Muscle of back (tissue), 13 donors: ENCODE measurements at places on chromosomes 11 and 22. TPM values are rescaled to one million over a fixed set of nuclear protein-coding genes. Genes with fewer than 3 reads are reported as not detected.

The TMEM258 gene
- polyA plus RNA-seq, result 159 TPM

The PAMR1 gene
- 18.3 TPM for polyA plus RNA-seq

The NAV2 gene
- 76.3 TPM for polyA plus RNA-seq

The ARHGAP8 gene
- polyA plus RNA-seq, result 0.86 TPM

The CARD16 gene
- 12.6 TPM for polyA plus RNA-seq

The HOATZ gene
- 0.04 TPM for polyA plus RNA-seq

The TMEM191B gene
- polyA plus RNA-seq, result not detected

The RFPL1 gene
- polyA plus RNA-seq, result 0.44 TPM

The KCNJ4 gene
- polyA plus RNA-seq, result not detected

The MCM5 gene
- polyA plus RNA-seq, result 29.5 TPM

The TUBGCP6 gene
- polyA plus RNA-seq, result 22.5 TPM

The OR51B4 gene
- not detected for polyA plus RNA-seq

The GGT5 gene
- 12.6 TPM for polyA plus RNA-seq

DNA sequence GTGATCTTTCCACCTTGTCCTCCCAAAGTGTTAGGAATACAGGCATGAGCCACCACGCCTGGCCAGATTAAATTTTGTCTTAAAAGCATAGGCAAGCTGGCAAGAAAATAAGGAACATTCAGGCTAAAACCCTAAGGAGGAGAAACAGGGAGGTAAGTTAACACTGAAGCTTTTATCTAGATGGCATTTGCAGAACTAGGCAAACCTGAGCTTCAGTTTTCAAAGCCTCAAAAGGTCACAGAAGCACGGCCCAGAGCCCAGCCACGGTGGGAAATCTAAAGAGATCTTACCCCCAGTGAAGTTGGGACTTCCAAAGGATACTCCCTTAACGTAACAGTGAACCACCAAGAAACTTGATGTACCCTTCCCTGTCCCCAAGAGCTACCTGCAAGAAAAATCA is 28.4 kb downstream of the PC start:
- no peak for DNase-seq

DNA sequence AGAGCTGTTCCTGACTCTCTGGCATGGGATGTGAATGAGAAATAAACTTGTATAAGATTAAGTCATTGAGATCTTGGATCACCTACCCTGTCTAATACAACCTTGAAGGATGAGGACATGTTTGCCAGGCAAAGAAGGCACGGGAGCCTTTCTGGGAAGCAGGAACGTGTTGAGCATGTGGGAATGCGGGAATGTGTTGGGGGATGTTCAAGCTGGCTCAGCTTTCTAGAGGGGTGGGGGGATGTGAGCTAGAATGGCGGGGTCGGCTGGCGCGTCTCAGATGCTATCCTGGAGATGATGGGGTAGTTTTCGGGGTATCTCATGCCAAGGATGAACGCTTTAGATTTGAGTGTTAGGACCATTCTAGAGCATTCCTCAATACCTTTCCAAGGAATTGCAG is 227.1 kb downstream of the DSCAML1 start:
- no peak for DNase-seq

DNA sequence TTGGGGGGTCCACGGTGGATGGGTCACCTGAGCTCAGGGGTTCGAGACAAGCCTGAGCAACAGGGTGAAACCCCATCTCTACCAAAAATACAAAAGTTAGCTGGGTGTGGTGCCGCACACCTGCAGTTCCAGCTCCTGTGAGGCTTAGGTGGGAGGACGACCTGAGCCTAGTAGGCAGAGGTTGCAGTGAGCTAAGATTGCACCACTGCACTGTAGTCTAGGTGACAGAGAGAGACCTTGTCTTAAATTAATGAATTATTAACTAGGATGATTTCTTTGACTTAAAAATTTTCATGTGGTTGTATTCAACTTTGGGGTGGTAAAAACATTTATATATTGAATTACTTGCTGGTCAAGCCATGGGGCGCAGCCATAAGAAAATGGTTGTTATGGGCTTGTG is 33.9 kb downstream of the CCDC83 start:
- no peak for DNase-seq

DNA sequence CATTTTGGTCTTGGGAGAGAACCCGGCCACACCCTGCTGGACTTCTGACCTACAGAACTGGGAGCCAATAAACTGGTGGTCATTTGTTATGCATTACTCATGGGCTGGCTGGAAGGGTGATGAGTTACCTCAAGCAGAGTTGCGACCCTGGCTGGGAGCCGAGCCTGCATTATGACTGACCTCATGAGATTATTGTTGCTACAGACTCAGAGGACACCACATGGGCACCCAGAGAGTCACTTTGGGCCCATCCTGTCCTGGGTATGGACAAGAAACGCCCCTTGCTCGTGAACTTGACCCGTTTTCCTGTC is 531.7 kb downstream of the TBC1D22A start:
- DNase-seq, result no peak

DNA sequence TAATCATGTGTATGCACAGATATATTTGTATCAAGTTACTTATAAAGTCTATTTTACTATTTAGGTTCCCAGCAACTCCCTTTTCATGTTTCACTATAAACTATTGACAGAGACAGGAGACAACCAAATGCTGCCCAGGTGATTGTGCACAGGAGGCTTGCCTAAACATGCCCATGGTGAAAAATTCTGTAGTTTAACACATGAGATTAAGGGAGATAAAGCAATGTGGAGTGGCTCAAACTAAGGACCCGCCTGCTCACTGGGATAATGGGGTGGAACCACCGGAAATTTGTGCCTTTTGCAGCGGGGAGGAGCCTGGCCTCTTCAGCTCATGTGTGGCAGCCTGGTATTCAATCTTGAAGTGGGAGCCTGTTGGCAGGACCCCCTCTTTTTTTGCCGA is 459.5 kb upstream of the CNTN5 start:
- DNase-seq, result no peak

DNA sequence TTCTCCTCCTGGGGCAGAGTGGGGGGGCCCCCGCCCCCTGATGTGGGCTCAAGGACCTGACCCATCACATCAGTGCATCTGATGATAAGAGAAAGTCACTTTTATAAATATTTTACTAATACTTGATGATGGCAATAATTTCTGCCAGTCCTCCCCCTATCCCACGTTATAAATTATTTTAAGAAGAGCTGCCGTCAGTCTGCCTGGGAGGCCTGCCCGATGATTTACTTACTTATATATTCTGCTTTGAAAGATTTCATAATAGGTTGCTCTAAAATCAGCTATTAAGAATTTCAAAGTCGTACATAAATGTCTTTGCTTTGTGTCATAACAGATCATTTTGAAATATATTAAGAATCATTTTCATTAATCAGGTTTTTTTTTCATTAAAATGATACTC is 58.8 kb downstream of the MYO18B start:
- DNase-seq, result no peak

- no peak for DNase-seq
Observed at GRCh38 chr22:31826443-31826842, 72.6 kb downstream of the DEPDC5 start.

- DNase-seq, result peak; percentile 41
Observed at GRCh38 chr11:20342347-20343141, 21.0 kb upstream of the HTATIP2 start.

- DNase-seq, result no peak
Observed at GRCh38 chr11:14773755-14774154, 118.3 kb downstream of the CYP2R1 start.

DNA sequence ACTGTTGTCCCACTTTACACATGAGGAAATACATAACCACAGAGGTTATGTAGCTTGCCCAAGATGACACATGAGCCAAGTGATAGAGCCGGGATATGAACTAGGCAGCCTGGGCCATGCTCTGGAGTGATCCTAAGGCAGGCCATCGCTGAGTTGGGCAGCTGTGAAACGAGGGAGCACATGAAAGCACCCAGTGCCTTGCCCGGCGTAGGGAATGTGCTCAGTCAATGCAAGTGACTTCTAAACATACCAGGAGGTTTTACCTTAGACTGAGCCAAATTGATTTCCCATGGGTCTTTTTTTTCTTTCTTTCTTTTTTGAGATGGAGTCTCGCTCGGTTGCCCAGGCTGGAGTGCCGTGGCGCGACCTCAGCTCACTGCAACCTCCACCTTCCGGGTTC is 10.5 kb downstream of the GRIK4 start:
- DNase-seq, result no peak

DNA sequence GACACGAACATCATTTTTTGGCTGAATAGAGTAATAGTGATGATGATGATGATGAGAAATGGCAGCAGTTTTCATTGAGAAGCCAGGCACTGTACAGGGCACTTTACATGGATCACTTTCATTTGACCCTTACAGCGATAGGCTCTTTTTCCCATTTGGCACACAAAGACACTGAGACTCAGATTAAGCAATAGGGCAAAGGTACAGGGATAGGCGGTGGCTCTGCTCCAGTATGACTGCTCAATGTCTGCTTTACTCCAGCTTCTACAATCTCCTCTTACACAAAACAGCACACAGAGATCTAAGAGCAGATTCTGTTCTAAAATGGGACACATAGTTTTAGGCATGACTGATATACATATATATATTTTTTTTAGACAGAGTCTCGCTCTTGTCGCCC is 40.6 kb downstream of the MPPED2 start:
- no peak for DNase-seq

GRCh38 chr11:72216638-72217037 is at the start of gene FOLR2:
FOLR2 (plus strand) TSS chr11:72216794; CDS start chr11:72218585, 1,791 bp downstream.
- no peak for DNase-seq

GRCh38 chr11:76208438-76209374 is 2.4 kb upstream of the WNT11 start:
- peak; percentile 60 for DNase-seq

- DNase-seq, result peak; percentile 8
Observed at GRCh38 chr11:45543808-45544422, 121.5 kb downstream of the CHST1 start.

GRCh38 chr11:34262531-34263081 is 95.2 kb downstream of the ABTB2 start:
- DNase-seq, result no peak

GRCh38 chr11:100584201-100584985 is 102.7 kb upstream of the ARHGAP42 start:
- DNase-seq, result no peak

DNA sequence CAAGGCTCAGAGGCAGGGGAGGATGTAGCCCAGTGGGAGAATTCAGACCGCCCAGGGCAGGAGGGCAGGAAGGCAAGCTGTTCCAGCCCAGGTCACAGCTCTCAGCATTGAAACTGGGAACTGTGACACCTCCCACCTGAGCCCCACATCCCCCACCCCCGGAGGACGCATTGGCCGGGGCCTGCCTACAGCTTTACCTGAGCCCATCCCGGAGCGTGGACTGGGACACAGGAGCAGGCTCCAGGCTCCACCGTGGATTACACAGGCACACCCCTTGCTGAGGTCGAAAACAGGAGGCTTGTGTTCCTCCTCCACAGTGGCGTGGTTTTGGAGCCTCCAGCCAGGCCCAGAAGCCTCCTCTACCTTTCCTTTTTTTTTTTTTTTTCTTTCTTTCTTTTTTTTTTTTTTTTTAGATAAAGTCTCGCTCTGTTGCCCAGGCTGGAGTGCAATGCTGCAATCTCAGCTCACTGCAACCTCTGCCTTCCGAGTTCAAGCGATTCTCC is 9.1 kb upstream of the PGA3 start:
- no peak for DNase-seq

GRCh38 chr11:47332791-47333525 is 19.5 kb downstream of the MYBPC3 start:
- no peak for DNase-seq

- no peak for DNase-seq
Observed at GRCh38 chr22:30828187-30829155, 133.8 kb downstream of the OSBP2 start.

- DNase-seq, result no peak
Observed at GRCh38 chr11:104043142-104043541, 6.7 kb downstream of the DDI1 start.

GRCh38 chr11:3169255-3170043 is 4.3 kb upstream of the OSBPL5 start:
- DNase-seq, result peak; percentile 38

DNA sequence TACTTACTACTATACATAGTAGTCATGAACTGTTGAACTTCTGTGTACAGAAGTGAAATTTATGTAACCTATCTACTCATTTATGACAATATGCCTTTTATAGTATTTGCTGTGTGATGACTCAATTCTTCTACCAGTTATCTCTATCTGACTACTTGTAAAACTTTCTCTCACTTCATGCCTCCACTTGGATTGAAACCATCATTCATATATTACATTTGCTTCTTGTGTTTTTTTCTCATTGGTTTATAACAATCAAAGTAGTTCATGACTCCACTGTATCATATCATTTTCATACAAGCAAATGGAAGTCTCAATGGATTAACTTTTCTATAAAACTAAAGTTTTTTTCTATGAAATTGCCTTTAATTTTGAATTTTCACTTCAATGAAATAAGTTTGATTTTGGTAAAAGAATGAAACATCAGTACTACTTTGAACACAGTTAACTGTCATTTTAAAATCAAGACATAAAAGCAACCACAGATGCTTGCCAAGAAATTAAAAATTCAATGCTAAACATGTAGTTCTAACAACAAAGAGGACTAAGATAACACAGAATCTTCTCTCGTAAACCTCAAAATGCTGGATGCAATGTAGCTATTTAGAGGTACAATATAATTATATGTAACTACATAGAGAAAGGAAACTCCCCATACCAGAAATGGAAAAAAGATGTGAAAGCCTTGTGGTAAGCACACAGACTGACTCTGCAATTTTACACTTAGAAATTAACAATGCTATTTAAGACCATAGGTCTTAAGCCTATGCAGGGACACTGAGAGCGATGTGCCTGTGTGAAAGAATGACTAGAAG is 27.6 kb upstream of the EXPH5 start:
- DNase-seq, result no peak

DNA sequence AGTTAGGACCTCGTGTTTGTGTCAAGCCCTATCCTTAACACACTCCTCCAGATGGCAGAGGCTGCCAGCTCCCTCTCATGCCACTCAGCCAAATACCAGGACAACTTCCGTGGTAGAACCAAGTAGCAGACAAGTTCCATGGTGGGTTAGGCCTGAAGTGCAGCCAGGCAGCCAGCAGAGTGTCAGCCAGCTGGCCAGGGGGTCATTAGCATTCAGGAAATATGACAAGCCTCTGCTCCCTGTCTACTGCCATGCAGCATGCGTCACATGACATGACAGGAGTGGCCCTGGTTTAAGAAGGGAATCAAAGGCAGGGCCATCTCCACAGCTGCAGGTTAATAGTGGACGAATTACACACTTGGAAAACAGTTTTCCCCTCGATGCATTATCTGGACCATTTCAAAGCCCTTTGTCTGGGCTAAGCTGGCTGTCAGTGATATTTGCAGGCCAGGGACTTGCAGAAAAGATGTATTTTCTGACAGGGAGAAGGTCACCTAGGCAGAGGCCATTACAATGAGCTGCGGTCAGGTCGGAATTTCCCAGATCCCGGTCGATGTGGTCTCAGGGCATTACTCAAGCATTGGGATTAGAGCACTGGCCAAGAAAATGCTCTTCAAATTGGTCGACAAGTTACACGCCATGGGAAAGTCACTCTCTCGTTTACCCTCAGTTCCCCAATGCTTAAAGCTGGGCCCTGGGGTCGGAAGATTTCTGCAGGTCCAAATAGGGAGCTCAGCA is 461.7 kb upstream of the CADM1 start:
- DNase-seq, result peak; percentile 32
